ENCODE measurements at places on chromosomes 5 and 9. TPM values are rescaled to one million over a fixed set of nuclear protein-coding genes. Genes with fewer than 3 reads are reported as not detected.

- DNase-seq, result no peak
Measured at GRCh38 chr9:37602817-37603216, 10.4 kb upstream of the TOMM5 start.

DNA sequence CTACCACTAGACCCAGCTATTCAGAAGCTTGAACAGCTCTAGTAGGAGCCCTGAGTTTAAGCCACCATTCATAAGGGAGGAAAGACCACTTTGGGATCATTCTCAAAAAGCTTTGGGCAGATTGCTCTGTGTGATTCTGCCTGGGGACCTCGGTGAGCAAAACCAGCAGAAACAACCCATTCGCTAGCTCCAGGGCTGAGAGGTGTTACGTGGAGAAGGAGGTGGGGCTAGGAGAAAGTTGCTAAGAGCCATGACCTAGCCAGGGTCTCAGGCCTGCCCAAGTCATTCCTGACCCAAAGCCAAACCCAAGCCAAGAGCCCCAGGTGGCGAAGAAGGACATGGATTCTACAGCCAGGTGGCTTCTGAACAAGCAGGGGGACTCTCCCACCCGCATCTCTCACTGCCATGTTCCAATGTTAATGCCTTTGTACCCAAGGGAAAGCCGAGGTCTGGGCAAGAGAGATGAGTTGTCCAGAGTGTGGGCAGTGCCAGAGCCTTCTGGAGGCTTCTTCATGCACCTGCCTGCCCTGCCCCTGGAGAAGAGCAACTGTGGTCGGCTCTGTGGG, 4.0 kb upstream of the BARHL1 start:
- no peak for DNase-seq

GRCh38 chr5:59460368-59461153, 433.0 kb downstream of the PDE4D start:
- DNase-seq, result no peak

DNA sequence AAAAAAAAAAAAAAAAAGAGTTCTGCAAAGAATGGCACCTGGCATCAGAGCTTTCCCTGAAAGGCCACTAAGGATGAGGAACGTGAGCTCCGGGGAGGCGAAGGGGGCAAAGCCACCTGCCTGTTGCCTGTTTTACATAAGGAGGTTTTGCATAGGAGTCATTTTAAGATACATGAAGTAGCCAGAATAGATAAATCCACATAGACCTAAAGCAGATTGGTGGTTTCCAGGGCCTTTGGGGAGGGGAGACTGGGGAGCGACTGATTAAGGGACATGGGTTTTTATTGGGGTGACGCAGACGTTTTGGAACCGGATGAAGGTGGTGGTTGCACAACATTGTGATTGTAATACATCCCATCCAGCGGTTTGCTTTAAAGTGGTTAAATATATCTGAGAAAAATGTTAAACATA, 7.1 kb downstream of the NEK6 start:
- peak; percentile 63 for DNase-seq

PCDHA6 gene
- 3.1 TPM for total RNA-seq

Data from umbilical cord (tissue), 2 donors.